PC-9 (cell line): ENCODE measurements at places on chromosomes 1 and 21.

DNA sequence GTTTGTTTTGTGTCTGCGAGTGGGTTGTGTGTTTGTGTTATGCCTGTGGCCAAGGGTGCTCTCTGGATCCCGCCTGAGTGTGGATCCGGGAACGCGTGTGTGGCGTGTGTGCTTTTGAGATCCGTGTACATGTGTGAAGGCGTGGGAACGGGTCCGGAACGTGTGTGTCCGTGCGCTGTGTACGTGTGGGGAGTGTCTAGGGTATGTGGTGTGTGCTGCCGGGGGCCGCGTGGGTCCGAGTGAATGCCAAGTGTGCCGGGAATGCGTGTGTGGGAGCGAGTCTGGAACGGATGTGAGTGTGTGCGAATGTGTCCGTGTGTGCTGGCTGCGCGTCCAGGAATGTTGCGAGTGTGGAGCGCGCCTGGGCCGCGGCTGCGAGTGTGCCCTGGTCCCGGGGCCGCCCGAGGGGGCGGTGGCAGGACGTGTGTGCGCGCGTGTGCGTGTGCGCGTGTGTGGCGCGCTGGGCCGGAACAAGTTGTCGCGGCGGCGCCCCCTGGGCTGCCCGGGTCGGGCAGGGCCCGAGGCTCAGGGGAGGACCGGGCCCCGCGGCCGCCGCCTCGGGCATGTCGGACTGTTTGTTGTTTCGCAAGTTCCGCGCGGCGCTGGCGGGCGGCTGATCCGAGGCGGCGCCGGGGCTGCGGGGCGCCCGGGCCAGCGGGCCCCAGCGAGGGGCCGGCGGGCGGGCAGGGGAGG is 953 bp downstream of the PTPRU start:
- DNase-seq, result peak; percentile 34

- no peak for DNase-seq
Observed at GRCh38 chr1:3609769-3610526, 1.4 kb downstream of the MEGF6 start.

GRCh38 chr1:119002028-119002686 is 14.0 kb upstream of the TBX15 start:
- peak; percentile 89 for DNase-seq

GRCh38 chr1:165434281-165434680 is 10.6 kb downstream of the RXRG start:
- DNase-seq, result no peak

DNA sequence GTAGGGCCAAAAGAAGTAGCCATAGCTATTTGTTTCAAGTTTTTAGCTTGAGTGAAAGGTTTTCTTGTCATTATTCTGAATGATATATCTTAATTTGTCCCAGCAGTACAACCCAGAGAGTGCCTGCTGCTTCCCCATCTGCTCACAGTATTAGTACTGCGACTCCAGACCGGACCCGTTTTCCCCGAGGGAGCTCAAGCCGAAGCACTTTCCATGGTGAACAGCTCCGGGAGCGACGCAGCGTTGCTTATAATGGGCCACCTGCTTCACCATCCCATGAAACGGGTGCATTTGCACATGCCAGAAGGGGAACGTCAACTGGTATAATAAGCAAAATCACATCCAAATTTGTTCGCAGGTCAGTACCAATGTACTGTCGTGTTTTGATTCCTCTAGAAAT is 37.2 kb upstream of the C1orf115 start:
- no peak for DNase-seq
